CD4-positive, alpha-beta T cell treated with Interleukin-1 beta for 1 hour (primary cell): ENCODE measurements at places on chromosomes 4 and X.

GRCh38 chrX:79161655-79162054 lies 17.2 kb downstream of the GPR174 start:
- DNase-seq, result peak; percentile 84

- no peak for DNase-seq
Measured at GRCh38 chrX:24026432-24026831, 554 bp downstream of the KLHL15 start.

DNA sequence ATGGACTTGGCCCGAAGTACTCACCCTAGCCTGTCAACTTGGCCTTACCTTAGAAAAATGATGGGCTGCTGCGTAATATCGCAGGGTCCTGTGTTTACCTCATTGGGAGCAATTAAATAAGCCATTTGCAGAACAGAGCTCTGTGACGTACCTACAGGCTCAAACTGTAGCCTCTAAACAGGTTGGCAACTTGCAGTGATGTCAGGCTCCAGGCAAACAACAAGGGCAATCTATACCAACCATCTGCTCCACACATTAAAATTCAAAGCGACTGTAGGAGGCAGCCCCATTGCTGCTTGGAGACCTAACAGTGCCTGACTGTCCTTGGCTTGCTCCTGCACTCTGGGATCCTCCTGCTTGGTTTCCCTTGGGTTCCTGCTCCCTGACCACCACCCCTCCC lies 17.2 kb downstream of the VGLL1 start:
- DNase-seq, result no peak

- no peak for DNase-seq
Measured at GRCh38 chr4:184461711-184462441, 12.5 kb downstream of the IRF2 start.

GRCh38 chr4:55617587-55618197 lies 18.4 kb downstream of the NMU start:
- no peak for DNase-seq

DNA sequence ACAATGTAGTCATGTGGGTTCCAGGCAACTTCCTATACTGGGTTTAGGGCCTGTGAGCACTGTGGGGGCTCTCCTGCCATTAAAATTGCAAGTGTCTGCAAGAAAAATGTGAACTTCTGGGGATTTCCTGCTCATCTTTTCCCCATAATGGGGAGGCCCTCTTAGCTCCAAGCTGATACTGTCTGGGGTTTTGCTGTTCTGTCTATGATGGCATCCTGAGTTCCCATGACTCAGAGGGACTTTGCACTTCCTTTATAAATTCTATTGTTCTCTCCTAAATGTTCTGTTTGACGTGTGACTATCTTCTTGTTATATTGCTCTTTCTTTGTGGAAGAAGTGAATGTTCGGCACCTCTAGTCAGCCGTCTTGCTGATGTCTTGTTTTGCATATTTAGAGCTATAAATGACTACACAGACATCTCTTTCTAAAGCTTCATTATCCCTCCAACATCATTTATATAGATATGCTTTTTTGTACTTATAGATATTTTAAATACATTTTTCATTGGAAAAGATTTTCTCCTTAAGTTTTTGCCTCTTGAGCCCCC lies 465.8 kb downstream of the NAF1 start:
- DNase-seq, result no peak

- DNase-seq, result no peak
Measured at GRCh38 chr4:71074452-71075299, 81.2 kb downstream of the DCK start.

DNA sequence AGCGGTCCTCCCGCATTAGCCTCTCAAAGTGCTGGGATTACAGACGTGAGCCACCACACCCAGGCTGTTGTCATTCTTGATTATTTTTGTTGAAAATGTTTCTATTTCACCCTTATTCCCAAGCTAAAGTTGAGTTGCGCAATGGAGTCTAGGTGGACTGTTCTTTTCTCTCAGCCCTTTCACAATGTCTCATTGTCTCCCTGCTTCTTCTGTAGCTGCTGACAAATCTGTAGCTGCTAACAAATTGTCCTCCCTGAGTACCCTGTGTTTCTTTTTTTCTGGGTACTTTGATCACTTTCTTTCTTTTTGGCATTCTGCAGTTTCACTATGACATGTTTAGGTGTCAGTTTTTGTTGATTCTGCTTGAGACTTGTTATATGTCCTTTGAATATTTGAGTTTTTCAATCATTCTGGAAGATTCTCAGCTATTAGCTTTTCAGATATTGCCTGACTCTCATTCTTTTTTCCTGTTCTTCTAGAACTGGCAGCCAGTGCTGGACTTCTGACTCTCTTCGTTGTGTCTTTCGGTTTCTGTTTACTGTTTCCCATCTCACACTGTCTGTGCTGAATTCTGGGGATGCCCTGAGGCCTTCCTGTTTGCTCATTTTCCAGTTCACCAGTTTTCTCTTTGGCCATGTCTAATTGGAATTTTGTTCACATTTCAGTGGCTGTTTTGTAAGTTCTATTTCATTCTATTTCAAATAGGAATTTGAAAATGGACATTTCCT lies 6.6 kb downstream of the ABCD1 start:
- DNase-seq, result no peak

DNA sequence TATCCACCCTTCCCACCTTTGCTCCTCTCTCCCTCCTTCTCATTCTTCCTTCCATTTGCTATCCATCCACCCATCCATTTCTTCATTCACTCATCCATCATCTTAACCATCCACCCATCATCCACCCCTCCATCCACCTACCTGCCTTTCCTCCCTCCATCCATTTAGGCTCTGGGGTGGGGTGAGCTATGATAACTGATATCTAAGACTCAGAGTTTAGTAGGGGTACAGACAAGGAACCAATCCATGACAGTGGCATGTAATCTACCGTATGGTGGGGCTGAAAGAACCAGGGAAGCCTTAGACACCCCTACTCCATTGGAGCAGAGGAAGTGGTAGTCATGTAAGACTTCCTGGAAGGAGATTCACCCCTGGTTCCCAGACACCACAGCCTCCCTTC lies 23.2 kb downstream of the PSAPL1 start:
- no peak for DNase-seq

DNA sequence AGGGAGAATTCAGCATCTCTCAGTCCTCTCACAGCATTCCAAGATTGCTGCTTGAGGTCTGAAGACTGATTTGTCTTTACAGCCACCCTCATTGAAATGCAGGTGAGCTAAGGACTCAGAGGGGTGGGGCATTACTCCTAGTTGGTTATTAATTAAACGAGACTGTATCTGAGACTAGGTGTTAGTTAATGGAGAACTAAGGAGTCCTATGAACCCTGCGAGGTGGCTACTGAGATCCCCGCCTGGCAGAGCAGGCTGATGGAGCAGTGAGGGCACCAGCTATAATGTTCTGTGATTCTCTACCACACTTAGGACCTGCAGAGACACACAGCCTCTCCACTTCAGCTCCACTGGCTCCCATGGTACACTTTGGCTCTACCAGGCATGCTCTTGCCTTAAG lies 215.3 kb downstream of the MID1IP1 start:
- no peak for DNase-seq

DNA sequence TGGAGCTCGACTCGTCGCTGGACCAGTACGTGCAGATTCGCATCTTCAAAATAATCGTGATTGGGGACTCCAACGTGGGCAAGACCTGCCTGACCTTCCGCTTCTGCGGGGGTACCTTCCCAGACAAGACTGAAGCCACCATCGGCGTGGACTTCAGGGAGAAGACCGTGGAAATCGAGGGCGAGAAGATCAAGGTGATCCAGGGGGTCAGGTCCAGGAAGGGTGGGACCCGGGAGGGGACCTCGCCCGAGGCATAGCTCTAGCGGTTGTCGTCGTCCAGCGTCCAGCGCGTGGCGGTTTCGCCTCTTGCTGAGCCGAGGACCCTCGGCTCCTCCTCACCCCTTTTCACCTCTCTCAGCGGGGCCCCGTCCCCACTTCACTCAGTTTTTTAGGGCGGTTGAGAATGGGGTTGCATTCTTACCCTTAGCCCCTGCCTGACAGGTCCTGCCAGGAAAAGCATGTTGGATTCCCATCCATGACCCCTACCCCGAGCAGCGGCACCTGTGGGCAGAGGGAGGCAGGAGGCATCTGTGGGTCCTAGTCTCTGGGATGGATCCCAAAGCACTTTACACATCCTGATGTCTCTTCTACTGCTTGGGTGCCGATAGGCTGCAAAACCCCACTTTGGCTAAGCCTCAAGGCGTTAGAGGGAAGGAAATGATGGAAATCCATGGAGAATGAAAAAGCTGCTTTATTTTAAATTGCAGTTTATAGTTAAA lies 524 bp downstream of the RAB33A start:
- no peak for DNase-seq

- DNase-seq, result no peak
Measured at GRCh38 chrX:154805696-154806091, 409 bp upstream of the MPP1 start.

DNA sequence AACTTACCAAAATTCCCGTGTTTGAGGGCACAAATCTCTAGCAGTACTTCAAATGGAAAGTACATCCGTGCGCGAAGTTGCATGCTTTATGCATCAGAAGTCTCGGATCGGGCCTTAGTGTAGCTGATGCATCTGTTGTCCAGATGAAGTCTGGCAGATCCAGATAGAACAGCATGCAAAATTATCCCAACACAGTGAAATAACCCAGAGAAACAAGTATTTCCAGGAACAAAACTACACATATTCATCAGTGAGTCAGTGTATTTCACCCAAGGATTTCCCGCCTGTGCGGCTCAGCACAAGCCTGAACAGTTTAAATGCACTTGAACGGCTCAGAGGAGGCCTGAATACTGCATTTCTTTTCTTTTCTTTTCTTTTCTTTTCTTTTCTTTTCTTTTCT lies 27.4 kb upstream of the CLDN24 start:
- no peak for DNase-seq

- no peak for DNase-seq
Measured at GRCh38 chr4:121594796-121595526, 101.8 kb downstream of the ANXA5 start.

DNA sequence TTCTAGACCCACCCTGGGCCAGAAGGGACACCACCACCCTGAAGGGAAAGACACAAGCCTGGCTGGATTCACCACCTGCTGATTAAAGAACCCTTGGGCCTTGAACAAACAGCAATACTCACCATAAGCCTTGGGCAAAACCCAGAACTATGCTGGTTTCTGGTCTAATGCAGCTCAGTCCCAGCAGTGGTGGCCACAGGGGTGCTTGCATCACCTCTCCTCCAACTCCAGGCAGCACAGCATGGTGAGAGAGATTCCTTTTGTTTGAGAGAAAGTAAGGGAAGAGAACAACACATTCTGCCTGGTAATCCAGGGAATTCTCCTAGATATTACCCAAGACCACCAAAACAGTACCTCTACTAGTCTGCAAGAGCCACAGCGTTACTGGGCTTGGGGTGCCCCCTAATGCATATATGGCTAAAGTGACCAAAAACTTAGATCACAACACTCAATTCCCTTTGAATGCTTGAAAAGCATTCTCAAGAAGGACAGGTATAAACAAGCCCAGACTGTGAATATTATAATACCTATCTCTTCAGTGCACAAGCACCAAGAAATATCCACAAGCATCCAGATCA lies 25.7 kb downstream of the RNF128 start:
- DNase-seq, result no peak

GRCh38 chrX:110578270-110578669 lies 217.3 kb downstream of the CHRDL1 start:
- DNase-seq, result no peak

GRCh38 chr4:175714686-175715085 lies 97.4 kb downstream of the GPM6A start:
- no peak for DNase-seq

GRCh38 chrX:9682456-9682855 lies 83.2 kb downstream of the GPR143 start:
- DNase-seq, result no peak
